Activated CD4-positive, alpha-beta T cell treated with anti-CD3 and anti-CD28 coated beads, Interleukin-10, Interleukin-2, amounts not matched to agents 100 ng/mL and 50 ng/mL, durations not matched to agents 16 hours and 8 hours (primary cell): ENCODE measurements at places on chromosomes 3 and 15.
A peak's percentile ranks its signal among the peaks of the same experiment; 100 is the strongest.

- DNase-seq = no peak
Measured at GRCh38 chr3:36319680-36320079, 60.6 kb upstream of the STAC start.

GRCh38 chr3:126056681-126057500 lies 27.0 kb downstream of the SLC41A3 start:
- no peak for DNase-seq

DNA sequence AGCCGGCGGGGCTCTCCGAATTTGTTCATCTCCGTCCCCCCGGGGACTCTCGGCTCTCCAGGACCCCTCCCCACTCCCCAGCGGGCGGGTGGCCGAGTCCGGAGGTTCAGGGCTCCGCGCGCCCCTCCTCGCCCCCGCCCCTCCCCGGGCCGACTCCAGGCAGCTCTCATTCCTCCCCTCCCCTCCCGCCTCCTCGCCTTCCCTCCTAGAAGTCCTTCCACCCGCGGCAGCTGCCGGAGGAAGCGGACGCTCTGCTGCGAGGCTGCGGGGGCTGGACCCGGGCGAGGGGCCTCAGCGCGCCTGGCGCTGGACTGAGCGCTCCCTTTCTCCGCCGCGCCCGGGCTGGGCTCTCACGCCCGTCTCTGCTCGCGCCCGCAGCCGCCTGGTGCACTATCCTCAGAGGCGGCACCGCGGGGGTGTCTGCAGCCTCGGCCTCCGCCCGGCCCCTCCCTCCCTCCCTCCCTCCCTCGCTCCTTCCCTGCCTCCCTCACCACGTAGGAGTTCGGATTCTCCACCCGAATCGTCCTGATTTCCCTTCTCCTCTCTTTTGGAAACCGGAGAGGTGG lies at the start of gene ROBO2:
Gene ROBO2 (plus strand): TSS at position 494 of the 566 bp plus-strand sequence. CDS start 687 bp downstream, outside the sequence.
- DNase-seq = no peak

GRCh38 chr15:33215941-33216872 lies 21.7 kb upstream of the FMN1 start:
- peak; percentile 50 for DNase-seq

- DNase-seq = no peak
Measured at GRCh38 chr3:24288496-24289236, 206.0 kb downstream of the THRB start.

GRCh38 chr3:190532731-190533203 lies 18.9 kb downstream of the IL1RAP start:
- no peak for DNase-seq

- DNase-seq = no peak
Measured at GRCh38 chr3:177446165-177446601, 248.9 kb upstream of the TBL1XR1 start.

- no peak for DNase-seq
Measured at GRCh38 chr3:188649521-188649920, 495.6 kb downstream of the LPP start.

GRCh38 chr3:9061634-9062033 lies 98.4 kb upstream of the RAD18 start:
- no peak for DNase-seq

DNA sequence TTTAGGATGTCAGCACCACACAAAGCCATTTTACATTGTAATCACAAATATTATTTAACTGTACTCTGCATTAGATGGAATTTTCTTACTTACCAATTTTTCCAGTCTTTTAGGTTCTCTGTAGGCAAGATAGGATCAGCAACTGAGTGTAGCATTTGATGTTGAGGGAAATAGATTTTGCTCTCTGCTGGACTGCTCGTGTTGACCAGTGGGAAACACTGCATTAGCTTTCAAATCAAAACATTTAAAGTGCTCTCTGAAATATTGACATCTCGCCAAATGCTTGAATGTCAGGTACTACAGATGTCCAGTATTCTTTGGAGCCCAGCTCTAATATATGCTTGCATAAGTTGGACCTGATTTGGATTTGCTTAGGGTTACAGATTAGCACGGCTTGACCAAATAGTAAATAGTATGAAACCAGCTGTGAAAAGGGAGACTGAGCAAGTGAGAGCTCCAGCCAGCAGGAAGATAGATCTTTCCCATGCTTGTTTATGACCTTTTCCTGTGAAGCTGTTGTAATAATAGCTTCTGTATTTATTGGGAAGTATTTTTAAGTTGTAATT lies 29.5 kb downstream of the P2RY14 start:
- DNase-seq = no peak
